ENCODE measurements at places on chromosomes 4 and X.

DNA sequence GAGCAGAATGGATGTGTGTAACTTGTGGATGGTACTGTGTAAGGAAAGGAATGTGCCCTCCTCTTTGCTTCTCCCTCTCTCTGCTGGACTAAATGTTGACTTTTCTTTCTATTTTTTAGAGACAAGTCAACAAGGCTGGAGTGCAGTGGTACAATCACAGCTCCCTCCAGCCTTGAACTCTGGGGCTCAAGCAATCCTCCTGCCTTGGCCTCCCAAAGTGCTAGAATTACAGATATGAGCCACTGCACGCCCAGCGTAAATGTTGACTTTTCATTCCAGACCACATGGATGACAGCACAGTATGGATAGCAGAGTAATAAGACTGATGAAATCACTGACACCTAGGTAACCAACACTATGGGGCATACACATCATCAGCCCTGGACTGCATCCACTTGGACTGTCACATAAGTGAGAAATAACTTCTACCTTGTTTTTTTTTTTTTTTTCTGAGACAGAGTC lies 5.1 kb upstream of the RPS3A start:
- DNase-seq, result no peak

GRCh38 chr4:101148551-101148950 lies 198.8 kb downstream of the PPP3CA start:
- no peak for DNase-seq

DNA sequence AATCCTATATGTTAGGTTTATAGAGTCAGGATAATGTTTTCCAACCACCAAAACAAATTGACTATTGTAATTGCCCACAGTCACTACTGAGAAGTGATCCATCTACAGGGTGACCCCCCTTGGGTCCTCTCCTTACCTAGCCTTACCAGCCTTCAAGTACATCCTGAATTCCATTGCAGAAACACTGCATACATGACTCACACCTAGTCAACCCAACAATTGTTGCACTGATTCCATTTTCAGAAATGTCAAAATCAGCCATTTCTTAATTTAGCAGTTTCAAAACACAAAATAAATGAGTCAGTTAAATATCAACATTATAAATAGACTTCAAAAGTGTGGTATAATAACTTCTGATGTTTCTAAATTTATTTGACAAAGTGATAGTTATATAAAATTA lies 106.3 kb upstream of the TNIP3 start:
- DNase-seq, result no peak

DNA sequence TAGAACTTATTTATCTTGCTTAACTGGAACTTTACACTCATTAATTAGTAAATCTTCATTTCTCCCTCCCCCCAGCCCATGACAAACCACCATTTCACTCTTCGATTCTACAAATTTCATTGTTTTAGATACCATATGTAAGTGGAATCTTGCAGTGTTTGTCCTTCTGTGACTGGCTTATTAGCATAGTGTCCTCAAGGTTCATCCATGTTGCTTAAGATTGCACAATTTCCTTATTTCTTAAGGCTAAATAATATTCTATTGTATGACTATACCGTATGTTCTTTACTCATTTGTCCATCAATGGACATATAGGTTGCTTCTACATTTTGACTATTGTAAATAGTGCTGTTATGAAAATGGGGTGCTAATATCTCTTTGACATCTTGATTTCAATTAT lies 24.5 kb upstream of the RNF212 start:
- no peak for DNase-seq

- no peak for DNase-seq
These were observed 146.7 kb downstream of the KCNIP4 start for GRCh38 chr4:21801661-21802385.

DNA sequence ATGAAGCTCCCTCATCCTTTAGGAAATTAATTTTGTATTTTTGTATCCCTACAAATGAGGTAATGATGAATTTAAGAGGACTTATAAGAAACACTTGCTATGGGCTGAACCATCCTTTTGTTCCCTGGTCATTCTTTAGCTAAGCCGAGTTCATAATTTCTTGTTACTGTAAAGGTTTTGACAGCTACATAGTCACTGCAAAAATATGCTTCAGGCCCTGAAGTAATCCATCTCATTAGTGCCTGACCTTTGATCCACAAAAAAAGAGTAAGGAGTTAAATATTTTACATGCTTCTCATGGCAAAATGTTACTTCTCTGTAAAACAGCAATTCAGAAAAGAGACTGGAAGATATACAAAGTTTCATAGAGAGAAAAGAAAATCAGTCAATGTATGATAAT lies 290.6 kb upstream of the SLIT2 start:
- peak; percentile 70 for DNase-seq

- no peak for DNase-seq
These were observed 500.1 kb upstream of the FAM47C start for GRCh38 chrX:36508042-36508441.

DNA sequence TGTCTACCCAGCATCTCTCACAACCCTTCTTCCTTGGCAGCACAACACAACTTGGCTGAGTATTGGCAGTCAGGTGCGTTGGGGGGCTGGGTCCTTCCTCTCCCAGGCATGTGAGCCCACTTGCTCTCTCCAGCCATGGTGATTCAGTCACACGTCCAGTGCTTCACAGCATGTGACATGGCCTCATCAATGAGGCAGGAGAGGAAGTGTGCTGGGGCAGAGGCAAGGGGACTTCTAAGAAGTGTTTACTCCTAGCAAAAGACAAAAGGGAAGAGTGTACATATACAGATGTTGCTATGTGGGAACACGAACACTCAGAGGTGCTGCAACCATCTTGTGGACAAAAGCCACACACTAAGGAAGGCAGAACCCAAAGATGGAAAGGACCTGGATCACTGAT lies 380.8 kb downstream of the FBXW7 start:
- no peak for DNase-seq

DNA sequence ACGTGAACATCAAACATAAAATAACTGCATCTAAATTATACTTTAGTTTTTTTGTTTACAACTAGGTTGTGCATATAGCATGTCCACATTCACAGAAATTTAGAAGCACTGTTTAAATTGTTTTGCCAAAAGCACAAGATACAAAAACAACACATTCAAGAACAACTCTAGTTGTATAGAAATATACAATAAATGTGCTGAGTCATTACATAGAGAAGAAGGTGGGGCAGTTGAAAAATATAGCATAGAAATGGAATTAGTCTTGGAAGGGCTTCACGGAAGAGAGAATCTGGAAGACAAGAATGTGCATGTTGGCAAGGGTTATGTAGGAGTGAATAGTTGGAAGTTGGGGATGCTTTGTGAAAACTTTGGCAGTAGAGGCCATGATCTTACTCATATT lies 239.0 kb upstream of the GLRA2 start:
- DNase-seq, result no peak

- peak; percentile 59 for DNase-seq
These were observed 26.2 kb upstream of the SCRG1 start for GRCh38 chr4:173424899-173425805.

DNA sequence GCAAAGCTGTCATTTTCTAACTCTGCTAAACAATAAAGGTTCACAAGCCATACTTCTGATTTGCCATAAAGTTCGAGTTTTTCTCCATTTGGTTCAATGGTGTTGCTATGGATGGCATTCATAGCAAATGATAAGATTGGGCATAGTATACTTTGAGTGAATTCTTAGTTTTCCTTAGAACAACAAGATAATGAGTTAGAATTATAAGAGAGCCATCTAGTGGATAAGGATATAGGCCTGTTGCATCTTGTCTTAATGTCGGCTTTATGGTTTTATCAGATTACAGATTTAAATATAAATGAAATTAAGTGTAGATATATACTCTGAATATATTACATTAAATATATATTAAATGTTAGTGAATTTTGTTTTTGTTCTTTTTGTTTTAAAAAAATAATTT lies 644.6 kb downstream of the IL1RAPL1 start:
- no peak for DNase-seq

GRCh38 chr4:159639671-159640323 lies 536.9 kb downstream of the RAPGEF2 start:
- no peak for DNase-seq

GRCh38 chr4:105895583-105896460 lies 551 bp downstream of the NPNT start:
- DNase-seq, result no peak

DNA sequence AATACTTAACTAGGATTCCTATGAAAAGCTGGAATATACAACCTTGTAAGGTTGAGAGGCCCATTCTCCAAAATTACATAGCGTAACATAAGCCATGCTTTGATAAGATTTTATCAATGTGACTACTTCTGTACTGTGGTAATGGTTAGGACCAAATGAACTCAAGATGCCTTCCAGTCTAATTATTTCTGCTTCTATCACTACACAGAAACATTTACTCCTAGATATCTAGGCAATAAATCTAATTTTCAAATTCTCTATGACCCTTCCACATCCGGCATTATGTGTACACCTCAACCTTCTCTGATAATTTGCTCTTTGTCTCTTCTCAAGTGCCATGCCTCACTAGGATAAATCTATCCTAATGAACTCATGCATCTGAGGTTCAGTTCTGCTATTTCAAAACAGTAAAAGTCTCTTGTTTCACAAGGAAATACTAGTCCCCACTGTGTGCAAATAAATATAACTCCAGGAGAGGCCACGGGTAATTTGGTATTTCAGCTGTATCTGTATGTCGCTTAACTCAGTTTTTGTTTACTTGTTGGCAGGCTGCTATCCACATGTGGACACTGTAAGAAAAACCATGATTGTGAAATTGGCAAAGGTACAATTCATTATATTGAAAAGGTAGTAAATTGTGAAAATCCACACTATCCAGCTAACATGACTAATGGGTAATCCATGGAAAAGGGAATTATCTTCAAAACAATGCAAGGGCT lies 93.3 kb downstream of the PRDM5 start:
- DNase-seq, result no peak

DNA sequence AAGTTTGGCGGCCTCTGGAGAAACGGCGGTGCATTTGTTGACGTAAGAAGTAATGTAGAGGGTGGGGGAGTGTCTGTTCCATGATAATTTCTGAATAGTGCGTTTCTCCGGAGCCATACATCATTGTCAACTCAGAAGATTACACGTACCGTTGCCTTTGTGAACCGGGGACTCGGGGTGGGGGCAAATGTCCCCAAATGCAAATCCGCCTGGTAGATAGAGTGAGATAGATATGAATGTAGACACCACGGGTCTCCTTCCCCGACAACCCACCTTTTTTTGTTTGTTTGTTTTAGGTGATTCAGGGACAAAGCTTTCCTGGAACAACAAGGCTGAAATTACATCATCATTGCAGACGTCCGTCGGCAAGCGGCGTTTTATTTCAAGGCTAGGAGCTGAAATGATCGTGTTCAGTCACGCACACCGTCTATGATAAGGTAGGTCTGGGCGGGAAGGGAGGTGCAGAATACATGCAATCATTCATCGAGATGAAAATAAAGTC lies 96.0 kb upstream of the PPP2R3B start:
- DNase-seq, result no peak

DNA sequence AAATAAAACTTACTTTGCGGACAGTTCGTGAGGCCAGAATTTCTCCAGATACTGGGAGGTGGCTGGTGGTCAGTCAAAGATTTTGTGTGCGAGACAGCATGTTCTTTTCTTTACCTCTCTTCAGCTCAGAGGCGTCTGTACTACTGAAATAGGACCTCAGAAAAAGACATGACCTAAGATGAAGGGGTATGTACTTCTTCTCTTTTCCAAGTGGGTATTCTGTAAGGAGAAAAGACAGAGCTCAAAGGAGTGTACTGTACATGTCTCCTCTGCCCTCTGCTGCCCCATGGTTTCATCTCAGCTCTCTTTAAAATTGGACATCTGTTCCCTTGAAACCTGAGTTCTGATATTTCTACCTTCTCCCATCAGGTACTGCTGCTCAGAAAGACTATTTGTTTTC lies 38.1 kb downstream of the SEPTIN11 start:
- DNase-seq, result no peak

GRCh38 chr4:14596904-14597303 lies 405.4 kb upstream of the CPEB2 start:
- no peak for DNase-seq

DNA sequence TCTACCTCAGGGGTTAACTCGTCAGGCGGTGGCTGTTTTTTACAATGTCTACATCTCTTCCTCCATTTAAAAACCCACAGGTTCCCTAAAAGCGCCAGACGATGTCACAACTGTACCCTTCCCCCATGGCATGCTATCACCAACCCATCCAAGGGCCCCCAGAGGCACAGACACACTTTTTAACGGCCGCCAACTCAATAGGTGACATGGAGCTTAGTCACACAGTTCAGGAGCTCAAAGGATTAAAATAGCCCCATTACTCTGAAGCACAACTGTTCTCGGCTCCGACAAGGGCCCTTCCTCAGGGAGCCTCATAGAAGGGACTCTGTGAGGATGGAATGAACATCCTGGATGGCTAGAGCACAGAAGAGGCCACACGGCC lies 12.4 kb downstream of the SH3KBP1 start:
- no peak for DNase-seq

DNA sequence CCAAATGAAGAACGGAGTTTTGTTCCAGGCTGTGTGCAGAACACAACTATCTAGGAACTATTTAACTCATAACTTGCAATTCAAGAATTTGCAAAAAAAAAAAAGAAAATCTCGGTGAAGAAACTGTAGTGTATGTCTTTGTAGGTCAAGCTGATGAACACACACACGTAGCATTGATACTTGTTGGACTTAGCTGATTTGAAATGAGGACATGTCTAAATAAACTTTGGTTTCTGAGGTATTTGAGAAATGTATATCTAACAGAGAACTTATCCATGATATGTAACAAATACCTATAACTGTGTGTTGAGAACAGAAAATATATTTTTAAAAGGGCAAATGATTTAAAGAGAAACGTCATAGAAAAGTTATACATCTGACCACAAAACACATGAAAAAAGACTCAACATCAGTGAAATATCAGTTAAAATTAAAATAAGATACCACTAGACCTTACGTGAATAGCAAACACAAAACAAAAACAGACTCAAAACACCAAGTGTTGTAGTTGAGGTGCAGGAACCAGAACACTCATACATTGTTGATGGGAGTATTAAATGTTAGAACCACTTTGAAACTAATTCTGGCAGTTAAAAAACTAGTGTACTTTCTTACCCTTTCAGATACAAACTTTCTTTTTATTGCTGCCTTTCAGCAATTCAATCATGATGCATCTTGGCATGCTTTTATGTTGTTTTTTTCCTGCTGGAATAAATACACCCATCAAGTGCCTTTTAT lies 1535.8 kb upstream of the PCDH10 start:
- no peak for DNase-seq

DNA sequence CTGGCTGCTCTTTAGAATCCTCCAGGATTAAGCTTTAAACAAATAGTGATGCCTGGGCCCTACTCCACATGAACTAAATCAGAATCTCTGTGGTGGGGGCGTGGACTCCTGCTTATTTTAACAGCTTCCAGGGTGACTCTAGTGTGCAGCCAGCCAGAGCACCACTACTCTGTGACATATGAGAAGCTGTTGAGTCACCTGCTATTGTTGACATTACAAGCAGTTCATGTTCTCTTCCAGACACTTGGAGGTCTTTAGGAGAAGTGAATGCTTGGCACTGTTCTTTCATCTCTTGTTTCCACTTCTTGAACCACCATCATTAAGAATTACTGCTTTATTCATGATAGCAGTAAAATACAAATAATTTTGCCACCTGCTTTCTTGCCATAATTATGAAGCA lies 426 bp upstream of the C4orf51 start:
- peak; percentile 53 for DNase-seq

- no peak for DNase-seq
These were observed 1216.8 kb upstream of the PABPC4L start for GRCh38 chr4:135418353-135418752.
